Hematopoietic multipotent progenitor cell treated with erythropoietin and hydrocortisone succinate and interleukin-3 and kit ligand, for 6 days (in vitro differentiated cells): ENCODE measurements at places on chromosomes 16 and 17.

DNA sequence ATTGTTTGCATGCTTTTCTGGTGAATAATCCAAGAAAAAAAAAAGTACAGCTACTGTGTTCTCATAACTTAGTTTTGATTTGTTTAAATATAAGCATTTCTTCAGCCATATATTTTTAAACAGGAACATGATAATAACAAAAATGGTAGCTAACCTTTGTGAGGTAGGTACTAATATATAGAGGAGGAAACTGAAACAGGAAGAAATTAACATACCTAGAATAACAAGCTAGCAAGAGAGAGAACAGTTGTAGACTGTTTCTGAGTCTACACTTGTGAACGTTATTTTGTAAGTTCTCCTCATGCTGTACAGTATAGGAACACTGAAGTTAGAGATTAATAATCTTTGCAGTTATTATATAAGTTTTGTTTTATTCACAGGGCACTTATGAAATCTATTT is 49.3 kb downstream of the NSRP1 start:
- no peak for DNase-seq

- DNase-seq: no peak
These were observed 114.5 kb upstream of the CHMP6 start for GRCh38 chr17:80876950-80877728.

DNA sequence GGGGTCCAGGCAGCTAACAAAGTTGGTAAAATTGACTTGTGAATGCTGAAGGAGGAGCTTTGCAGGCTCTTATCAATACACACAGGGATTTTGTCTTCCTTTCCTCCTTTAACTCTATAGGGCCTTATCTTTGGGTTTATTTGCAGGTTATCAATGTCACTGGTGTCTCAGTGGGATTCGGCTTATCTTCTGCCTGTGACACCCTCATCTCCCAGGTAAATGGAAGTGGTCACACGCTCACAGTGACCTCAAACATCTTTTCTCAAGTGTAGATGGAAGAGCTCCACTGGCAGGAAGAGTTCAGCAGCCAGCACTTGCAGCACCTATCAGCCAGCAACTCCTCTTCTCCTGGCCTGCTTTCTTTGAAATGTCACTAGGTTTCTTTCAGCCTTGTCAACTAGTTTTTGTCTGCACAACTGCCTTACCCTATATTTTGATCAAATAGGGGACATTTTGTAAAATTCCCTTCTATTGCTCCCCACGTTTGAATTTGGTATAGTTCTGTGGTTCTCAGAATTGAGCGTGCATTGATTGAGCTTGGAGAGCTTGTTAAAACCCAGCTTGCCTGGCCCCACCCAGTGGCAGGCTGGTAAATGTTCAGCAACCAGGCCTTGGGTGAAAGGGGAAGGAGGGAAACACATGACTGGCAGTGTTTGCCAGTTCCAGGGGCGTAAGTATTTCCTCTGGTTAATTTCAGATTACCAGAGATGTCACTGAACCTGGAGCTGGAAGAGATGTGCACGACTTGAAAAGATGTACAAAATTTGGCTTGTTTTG is 12.8 kb downstream of the SLC47A1 start:
- peak; percentile 57 for DNase-seq

- DNase-seq: no peak
These were observed 9.6 kb downstream of the ZNF750 start for GRCh38 chr17:82830249-82830661.
